ENCODE measurements at places on chromosomes 1 and 21.

DNA sequence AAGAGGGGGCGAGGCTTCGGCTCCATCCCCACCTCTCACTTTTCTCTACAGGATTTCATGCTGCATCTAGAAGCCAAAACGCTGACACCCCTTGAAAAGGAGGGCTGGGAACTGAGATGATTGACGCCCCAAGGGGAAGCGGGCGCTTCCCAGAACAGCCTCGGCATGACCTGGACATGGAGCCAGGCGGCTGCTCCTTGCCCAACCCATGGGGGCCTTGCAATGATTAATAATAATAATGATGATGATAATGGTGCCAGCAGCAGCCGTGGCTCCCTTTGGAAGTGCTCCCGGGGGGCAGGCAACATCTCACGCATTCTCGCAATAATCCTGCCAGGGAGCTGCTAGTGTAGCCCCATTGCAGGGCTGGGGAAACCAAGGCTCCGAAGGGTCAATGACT, 78.2 kb downstream of the RAP1GAP start:
- no peak for DNase-seq

DNA sequence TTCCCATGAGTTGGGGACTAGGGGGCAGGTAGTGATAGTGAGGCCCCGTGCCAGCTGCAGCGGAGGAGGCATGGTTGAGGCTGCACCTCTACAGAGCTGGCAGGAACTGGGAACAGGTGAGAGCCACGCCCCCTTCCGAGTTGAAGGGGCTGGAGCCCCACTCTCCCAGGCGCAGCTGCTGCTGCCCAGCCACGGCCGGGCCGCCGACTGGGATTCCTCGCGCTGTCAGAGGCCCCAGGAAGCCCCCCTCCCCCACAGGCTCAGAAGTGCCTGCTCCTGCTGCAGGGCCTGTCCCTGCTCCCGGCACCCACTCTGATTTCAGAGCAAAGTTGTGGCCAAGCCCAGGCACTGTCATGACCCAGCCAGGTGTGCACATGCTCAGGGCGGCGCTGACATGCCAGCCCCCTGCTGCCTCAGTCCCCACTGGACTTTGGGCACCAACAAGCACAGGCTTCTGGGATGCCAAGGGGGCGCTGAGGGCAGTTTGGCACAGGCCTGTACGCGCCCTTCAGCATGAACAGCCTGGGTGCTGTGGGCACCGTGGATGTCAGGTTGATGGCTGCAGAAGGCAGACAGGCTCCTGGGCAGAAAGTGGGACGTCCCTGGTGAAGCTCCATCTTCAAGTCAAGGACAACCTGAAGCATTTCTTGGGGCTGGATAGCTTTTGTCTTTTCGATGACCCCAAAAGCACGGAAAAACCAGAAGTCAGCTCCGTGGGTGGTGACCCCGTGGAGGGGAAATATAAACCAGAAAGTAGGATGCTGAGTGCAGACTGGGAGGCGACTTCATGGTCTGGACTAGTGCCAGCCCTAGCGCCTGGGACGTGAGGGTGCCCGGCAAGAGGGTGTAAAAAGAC, 121.5 kb downstream of the SIM2 start:
- DNase-seq, result no peak

- DNase-seq, result peak; percentile 9
Observed at GRCh38 chr21:33801424-33802405, 113.9 kb downstream of the ATP5PO start.

- DNase-seq, result peak; percentile 5
Observed at GRCh38 chr1:1437904-1438376, 2.5 kb downstream of the VWA1 start.

DNA sequence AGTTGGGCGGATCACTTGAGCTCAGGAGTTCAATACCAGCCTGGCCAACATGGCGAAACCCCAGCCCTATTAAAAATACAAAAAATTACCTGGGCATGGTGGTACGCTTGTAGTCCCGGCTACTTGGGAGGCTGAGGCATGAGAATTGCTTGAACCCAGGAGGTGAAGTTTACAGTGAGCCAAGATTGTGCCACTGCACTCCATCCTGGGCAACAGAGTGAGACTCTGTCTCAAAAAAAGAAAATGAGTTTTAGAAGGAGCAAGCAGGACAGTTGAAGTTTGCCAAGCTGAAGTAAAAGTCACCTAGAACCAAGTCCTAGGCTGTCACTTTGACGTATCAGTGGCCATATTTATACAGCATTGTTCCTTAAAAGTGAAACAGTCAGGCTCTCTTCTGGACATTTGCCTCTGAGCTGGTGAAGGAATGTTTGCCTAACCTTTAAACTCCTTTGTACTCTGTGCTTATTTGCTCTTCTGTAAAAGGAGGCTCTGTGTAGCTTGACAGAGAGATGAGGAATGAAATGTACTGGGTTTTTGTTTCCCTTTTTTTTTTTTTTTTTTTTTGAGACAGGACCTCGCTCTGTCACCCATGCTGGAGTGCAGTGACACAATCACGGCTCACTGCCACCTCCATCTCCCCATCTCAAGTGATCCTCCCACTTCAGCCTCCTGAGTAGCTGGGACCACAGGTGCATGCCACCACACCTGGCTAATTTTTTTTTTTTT, 2.8 kb downstream of the RAB4A start:
- DNase-seq, result no peak

DNA sequence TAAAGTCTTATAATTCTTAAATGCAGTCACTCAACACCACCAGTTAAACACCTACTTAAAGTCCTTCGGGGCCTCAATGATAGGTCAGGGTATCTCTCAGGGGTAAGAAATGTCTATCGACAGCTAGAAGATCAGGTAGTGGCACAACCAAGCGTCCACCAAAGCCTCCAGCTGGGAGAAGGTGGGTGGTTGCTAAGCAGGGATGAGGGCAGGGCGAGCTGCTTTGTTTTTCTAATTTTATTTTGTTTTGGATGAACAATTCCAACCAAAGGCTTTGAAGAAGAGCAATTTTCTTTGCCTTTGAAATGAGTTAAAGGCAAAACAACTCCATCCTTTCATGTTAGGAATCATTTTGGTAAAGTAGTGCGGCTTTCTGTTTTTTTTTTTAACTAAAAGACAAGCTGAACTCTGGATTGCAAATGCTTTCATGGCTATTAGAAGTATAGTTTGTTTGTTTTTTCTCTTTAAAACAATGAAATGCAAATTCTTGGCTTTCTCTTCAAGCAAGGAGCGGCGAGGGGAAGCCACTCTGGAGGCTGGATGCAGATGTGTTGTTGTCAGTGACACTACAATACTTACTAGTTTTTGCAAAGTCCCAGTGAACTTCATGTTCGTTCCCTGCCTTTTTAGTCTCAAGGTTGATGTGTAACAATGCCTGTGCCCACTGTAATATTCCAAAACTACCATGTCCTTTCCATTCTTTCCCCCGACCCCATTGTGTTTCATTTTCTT, 106.0 kb downstream of the MRPS6 start:
- DNase-seq, result no peak

DNA sequence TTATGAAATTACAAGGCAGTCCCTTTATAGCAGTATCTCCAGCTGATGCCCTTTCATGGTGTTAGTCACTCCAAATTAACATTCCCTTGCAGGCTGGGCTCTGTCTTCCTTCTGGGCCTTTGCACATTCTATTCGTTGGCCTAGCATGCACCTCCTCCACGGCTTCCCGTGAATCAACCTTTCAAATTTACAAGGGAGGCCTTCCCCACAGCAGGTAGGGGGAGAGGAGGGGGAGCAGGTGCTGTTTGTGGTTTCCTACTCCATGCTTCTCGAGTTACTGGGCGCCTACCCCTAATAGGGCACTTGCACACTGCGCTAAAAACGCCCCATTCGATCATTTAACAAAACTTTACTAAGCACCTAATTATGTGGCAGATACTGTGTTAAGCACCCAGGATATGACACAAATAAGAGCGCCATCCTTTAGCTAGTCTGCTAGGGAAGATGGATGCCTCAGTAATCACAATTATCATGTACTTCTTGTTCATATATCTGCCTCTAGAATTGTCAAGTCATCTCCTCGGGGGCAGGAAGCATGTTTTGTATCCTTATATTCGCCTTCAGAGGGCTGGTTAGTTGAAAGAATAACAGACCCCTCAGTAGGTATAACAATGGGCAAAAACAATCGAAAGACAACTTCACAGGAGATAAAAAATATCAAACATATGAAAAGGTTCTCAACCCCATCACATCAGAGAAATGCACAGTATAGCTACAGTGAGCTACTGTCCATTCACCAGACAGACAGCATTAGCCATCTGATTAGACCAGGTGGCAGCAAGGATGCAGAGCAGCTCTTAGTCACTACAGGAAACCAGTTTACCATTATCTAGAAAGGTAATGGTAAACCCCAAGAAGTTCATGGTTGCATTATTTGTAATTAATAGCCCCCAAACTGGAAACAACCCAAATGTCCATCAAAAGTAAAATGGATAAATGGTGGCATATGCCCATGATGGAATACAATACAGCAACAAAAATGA, 1.7 kb upstream of the ADAR start:
- peak; percentile 14 for DNase-seq

DNA sequence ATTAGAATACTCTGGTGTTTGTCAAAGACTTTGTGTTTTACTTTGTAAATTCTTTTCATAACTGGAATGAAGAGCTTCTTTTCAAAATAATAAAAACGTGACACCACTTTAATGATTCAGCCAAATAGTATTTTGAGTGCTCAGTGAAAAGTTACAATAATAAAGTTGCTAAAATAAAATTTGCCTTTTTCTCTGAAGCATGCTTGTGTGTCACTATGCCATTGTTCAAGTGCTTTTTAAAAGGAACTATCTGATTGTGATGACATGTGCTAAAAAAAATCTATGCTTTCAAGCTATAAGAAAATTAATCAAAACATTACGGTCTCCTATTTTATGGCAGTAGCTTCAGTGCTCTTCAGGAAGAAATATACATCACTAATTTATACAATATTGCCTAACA, 1290.5 kb upstream of the B3GALT2 start:
- no peak for DNase-seq

DNA sequence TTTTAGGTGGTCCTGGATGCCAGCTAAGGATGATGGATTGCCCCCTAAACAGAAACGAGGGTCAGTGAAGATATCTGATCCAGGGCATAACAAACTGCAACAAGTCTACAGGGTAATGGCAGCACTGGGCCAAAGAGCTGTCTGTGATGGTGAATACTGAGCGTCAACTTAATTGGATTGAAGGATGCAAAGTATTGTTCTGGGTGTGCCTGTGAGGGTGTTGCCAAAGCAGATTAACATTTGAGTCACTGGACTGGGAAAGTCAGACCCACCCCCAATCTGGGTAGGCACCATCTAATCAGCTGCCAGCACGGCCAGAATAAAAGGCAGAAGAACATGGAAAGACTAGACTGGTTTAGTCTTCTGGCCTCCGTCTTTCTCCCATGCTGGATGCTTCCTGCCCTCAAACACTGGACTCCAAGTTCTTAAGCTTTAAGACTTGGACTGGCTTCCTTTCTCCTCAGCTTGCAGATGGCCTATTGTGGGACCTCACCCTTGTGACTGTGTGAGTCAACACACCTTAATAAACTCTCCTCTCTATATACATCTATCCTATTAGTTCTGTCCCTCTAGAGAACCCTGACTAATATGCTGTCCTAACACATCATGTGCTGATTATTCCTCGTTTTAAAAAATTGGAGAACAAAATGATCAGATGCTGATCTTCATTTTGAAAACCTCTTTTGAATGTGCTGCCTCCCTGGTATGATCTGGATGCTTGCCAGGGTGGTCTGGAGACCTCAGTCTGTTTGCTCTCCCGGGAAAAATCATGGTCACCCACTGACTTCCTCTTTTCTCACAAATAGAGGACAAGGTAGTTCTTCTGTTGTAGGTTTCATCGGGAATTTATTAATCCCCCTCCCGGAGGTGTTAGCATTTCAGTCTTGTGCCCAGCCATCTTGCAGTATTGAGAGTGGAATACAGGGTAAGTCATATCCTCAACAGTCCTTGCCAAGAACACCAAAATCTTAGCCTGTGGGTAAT, 234.7 kb downstream of the SETD4 start:
- no peak for DNase-seq

DNA sequence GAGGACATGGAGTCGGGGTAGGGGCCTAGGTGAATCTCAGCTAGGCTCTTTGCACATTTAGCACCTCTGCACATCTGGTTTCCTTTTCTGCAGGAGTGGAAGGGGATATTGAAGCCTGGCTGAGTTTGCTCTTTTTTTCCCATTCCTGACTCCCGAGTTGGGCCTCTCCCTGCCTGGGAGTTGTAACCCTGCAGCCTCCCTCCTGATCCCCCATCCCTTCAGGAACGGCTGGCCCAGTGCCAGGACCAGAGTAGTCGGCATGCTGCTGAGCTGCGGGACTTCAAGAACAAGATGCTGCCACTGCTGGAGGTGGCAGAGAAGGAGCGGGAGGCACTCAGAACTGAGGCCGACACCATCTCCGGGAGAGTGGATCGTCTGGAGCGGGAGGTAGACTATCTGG, 836 bp downstream of the OLFML3 start:
- DNase-seq, result peak; percentile 25

DNA sequence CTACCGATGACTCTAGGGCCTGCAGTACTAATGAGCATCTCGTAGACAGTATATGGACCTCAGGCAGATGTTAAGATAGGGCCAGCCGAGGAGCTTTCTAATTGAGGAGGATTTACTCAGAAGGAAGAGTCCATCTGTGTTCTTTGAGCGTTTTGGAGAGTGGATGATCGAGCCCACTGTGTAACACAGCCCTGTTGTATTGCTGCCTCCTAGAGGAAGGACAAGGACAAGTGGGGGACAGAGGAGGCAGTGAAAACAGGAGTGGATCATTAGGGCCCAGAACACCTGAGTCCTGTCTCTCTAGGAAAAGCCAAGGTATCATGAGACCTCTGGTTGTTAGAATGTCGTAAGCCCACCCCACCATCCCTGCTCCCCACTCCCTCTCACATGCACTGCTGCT, 62.9 kb downstream of the TBX19 start:
- no peak for DNase-seq

DNA sequence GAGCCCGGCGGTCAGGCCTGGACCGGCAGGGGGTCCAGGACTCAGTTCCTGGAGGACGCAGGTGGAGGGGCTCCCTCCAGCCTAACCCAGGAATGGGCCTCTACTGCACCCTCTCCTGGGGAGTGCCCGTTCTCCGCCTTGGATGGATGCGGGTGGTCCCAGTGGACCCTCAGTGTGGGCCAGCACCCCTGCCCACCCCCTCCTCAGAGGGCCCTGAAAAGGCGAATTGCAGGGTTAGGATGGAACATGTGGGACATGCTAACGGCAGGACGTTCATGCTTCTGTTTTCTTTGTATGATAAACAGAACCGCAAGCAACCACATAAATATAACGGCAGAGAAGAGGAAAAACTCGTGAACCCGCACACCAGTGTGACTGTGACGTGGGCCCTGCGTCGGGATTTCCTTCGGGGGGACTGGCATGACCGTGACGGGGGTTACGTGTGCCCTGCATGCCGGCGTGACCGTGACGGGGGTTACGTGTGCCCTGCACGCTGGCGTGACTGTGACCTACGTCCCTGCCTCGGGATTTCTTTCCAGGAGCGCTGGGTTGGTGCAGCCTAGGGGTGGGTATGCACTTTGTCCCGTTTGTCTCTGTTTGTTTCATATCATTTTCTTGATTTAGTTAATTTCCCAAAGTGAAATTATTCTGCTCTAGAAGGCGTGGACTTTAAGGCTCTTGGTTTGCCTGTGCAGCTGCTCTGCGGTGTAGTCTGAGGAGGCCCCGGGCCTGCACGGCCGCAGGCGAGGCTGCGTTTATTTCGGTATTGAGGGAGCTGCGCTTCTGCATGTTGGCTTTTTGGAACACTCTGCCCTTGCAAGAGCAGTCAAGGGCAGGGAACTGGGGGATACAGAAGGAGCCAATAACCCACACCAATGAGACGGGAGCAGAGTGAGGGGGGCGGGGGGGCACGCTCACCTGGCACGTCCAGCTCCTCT, 3.1 kb downstream of the FTCD start:
- DNase-seq, result no peak

GRCh38 chr1:50270926-50271325, 152.3 kb downstream of the DMRTA2 start:
- DNase-seq, result no peak

- DNase-seq, result no peak
Observed at GRCh38 chr1:158840236-158840635, 9.1 kb downstream of the MNDA start.

GRCh38 chr1:241679961-241680360, 27.9 kb downstream of the WDR64 start:
- no peak for DNase-seq

Data from AG08395 (cell line).